CD4-positive, alpha-beta T cell treated with Interleukin-21 for 1 hour (primary cell): ENCODE measurements at places on chromosomes 2 and 18.
A peak's percentile ranks its signal among the peaks of the same experiment; 100 is the strongest.

DNA sequence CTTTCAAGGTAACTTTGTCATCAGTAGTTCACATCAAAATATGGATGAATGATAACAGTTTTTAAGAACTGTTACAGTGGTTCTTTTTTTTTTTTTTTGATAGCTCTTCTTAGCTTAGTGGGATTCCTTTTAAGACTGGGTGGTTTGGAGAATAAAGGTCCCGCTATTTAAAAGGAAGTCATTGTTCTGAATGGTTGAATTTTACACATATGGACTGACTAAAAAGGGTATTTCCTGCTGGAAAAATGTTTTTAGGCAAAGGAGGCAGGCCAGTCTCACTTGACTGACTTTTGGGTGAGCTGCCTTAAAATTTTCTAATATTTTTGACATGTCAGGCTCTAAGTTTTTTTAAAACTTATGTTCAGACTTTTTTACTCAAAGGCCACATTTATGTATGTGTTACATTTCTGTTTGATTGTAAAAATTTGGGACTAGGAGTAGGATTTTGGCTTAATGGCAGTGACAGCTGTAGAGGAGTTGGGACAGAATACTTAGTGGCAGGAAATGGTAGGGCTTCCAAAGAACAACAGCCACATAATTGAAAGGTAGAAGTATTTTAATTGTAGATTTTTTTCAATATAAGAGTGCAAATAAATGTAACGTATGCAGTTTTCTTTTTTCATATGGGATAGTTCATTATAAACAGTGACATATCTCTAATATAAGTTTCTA is 13.7 kb downstream of the VAPA start:
- no peak for DNase-seq

- DNase-seq = no peak
Observed at GRCh38 chr2:146730882-146731281, 1113.9 kb upstream of the ACVR2A start.

GRCh38 chr2:26846334-26847306 is 1.3 kb upstream of the DPYSL5 start:
- DNase-seq = peak; percentile 58

- no peak for DNase-seq
Observed at GRCh38 chr2:101267671-101268656, 15.3 kb downstream of the CNOT11 start.

DNA sequence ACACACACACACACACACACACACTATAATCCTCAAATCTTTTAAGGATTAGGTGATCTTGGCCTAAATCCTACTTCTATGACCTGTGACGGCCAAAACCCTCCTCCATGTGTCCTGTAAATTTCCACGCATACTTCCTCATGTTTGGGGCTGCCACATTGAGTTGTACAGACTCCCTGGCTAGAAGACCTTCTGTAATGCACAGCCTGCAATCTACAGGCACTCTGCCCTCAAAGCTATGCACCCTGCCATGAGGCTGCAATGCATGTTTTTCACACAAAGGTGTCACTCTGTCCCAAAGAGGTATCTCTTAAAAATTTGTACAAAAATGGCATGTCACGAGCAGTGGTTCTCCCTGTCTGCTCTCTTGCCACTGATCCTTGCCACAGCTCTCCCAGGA is 26.4 kb upstream of the B4GALT6 start:
- DNase-seq = no peak
